Lung (tissue), 17 donors: ENCODE measurements at places on chromosomes 1 and 21. TPM values are rescaled to one million over a fixed set of nuclear protein-coding genes. Genes with fewer than 3 reads are reported as not detected.
A peak's percentile ranks its signal among the peaks of the same experiment; 100 is the strongest.

GRCh38 chr1:215599418-215600074 lies 32.4 kb downstream of the KCTD3 start:
- peak; percentile 47 for DNase-seq

Gene FLG2
- total RNA-seq, result not detected

DNA sequence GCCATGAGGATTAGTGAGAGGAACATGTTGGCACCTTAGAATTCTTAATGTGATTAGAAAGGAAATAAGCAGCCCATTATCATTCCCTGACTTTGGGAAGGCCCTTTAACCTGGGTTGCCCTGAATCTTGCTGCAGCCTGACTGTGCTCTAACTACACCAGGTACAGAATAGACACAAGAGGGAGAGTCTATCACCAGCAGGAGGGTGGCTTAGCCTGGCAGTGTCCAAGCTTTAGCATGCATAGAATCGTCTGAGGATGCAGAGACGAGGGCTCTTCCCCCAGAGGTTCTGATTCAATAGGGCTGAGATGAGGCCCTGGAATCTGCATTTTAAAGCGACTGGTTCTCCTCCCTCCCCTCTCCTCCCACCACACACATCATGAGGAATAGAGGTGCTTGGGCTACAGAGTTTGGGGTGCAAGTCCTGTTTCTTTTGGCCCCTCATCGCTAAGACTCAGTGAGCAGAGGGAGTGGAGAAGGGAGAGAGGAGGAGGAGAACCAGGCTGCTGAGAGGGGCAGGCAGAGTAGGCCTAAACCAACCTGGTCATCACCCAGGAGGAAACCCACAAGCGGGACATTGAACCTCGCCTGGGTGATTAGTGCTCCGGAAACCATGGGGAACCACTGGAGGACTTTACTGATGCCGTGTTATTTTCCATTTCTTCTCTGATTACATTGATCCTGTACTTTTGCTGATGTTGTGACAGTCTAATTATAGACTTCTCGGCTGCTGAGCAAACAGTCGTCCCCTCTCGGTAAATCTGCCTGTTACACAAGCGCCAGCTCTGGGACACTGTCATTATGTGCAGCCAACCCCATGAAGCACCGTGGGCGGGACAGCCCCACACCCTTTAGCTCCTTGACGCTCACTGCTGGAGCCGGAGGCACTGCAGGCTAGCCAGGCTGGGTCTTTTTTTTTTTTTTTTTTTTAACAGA lies 6.3 kb upstream of the TENT5C start:
- no peak for DNase-seq

DNA sequence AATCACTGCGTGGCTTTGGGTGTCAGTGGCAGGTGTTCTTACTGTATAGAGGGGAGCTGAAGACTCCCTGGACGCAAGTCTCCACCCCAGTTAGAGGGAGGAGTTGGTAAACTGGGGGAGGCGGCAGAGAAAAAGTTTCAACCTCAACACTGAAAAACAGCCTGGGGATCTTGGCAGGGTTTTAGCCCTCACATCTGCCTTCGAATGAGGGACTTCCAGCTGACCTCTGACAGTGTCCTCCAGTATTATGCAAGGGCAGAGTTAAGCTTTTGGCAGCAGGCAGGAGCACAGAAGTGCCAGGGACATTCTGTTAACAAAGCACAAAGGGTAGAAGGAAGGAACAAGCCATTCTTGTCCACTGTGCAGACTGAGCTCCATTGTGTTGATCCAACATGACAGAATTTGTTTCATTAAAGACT lies 41.2 kb upstream of the RAB4A start:
- peak; percentile 95 for DNase-seq

Gene OR2L13
- not detected for total RNA-seq

DNA sequence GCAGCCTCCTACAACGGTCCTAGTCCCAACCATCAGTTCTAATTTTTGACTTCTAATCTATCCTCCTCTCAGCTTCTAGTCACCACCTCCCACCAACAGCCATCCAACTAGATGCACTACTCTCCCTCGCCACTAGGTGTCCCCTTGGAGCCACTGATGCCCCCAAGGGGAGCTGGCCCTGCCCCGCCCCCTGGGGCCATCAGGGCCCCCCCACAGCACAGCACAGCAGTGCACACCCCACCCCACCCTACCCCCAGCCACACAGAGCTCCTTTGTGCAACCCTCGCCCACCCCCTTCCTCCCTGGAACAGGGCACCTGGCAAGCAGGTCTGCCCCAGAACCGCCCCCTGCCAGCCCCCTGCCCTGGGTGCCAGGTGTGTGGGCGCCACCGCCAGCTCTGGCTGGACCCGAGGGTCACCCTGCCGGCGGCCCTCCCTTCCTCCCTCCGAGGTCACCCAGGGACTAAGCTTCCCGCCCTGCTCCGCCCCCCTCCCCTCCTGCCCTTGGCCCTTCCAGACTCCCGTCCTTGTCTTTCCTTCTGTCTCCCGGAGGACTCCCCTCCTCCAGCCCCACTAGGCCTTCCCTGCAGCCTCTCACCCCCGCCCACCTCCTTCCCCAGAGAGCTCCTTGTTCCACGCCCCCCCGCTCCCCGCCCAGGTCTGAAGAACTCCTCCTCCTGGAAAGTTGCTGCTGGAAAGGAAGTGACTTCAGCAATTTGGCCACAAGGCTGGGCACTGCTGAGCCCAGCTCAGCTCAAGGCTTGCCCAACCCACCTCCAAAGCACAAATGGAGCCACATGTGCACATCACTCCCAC lies 47.0 kb downstream of the AHDC1 start:
- DNase-seq, result peak; percentile 91

- no peak for DNase-seq
Measured at GRCh38 chr1:183219616-183220009, 33.5 kb downstream of the LAMC2 start.

GRCh38 chr1:175804561-175804960 lies 61.2 kb upstream of the TNR start:
- DNase-seq, result no peak

- no peak for DNase-seq
Measured at GRCh38 chr1:4915154-4915553, 260.7 kb downstream of the AJAP1 start.

- DNase-seq, result peak; percentile 10
Measured at GRCh38 chr1:23013657-23014056, 2.0 kb downstream of the TEX46 start.

DNA sequence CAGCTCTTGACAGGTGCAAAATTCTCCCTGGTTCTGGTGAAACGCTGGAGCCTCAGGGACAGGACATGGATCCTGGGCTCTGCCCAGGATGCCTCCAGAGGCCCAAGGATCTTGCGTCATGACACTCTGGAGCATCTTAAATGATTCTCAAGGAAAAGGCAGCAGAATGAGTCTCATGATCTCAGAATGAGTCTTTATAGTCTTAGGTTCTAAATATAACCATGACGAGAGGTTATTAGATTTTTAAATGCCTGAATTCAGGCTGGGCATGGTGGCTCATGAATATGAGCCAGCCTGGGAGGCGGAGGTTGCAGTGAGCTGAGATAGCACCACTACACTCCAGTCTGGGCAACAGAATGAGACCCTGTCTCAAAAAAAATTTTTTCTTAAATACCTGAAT lies 55.5 kb downstream of the ECE1 start:
- no peak for DNase-seq
